C1 segment of cervical spinal cord (tissue), 14 donors: ENCODE measurements at places on chromosomes 1 and 21.
A peak's percentile ranks its signal among the peaks of the same experiment; 100 is the strongest.

DNA sequence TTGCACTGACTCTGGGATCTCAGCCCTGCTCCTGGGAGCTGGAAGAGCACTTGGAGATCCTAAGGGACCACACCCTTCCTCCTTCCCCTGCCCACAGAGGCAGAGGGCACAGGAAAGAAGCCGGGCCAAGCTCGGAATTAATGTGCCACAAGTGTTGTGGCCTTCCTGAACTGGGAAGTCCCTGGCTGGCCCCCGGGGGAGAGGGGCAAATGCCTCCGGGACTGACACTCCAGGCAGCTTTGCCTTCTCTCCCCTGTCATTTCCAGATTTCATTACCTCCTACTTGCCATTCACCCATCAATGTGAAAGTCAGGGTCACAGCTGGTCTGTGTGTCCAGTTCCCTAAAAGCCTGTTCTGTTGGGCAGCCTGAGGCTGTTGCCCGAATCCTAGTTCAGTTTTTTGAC lies 21.7 kb downstream of the SESN2 start:
- DNase-seq, result no peak

GRCh38 chr1:93434987-93435386 lies 12.9 kb upstream of the FNBP1L start:
- no peak for DNase-seq

DNA sequence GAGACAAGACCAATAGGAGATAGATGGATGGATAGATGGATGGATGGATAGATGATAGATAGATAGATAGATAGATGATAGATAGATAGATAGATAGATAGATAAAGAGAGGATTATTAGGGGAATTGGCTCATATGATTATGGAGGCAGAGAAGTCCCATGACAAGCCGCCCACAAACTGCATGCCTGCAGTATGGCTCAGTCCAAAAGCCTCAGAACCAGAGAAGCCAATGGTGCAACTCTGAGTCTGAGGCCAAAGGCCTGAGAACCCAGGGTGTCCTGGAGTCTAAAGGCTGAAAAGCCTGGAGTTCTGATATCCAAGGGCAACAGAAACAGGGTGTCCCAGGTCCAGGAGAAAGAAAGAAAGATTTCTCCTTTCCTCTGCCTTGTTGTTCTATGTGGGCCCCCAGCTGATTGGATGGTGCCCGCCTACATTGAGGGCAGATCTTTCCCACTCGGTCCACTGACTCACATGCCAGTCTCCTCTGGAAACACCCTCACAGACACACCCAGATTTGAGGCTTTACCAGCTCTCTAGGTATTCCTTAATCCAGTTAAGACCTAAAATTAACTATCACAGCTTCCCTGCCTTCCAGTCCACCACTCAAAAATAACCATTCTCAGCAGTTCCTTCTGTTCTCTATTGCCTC lies 39.6 kb upstream of the IRF2BP2 start:
- no peak for DNase-seq

- DNase-seq, result no peak
These were observed 57.2 kb upstream of the ANGPTL1 start for GRCh38 chr1:178928041-178928440.

GRCh38 chr1:180248176-180248575 lies 18.1 kb downstream of the LHX4 start:
- no peak for DNase-seq

DNA sequence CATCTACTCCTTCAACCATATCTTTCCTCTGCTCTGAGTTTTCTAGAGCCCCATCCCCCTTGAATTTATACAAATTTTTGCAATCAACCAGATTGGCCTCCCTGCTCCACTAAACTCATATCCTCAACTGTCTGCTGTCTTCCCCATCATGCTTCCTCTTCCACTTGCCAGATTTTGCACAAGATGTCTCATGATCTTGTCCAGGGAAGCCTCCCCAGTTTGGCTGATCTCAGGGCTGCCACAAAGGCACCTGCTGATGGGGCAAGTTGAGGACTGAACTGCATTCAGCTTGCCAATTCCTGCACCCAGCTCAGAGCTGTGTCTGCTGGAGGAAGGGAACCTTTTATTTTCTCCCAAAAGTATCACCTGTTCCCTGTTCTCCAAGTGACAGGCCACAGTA lies 3.9 kb upstream of the KCNJ9 start:
- no peak for DNase-seq

GRCh38 chr1:193104502-193104906 lies 710 bp downstream of the GLRX2 start:
- DNase-seq, result peak; percentile 50

DNA sequence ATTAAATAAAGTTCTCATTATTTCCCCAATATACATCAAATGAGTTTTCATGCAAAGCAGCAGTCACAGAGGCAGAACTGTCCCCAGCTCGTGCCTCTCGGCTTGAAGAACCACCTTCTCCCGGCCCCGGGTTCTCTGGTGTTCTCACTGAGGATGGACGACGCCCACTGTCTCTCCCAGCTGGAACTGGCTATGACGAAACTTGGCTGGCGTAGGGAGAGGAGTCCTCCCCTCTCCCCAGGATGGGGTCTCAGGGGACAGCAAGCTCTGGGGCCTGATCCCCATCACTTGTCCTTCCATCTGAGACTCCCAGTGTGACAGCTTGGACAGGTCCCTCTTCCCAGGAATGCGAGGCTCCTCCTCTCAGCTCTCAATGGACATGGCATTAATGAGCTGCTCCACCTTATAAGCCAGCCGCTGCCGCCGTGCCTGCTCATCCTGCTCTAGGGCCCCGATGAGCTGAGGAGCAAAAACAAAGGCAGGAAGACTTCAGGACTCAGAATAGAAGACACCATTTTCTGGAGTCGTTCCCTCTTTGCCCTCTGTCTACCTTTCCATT lies 116.0 kb upstream of the CD34 start:
- no peak for DNase-seq

- DNase-seq, result no peak
These were observed 188.0 kb upstream of the L1TD1 start for GRCh38 chr1:62006690-62007089.

GRCh38 chr1:19010503-19010902 lies 54.0 kb upstream of the IFFO2 start:
- DNase-seq, result no peak

GRCh38 chr21:46559291-46559983 lies 45.4 kb downstream of the S100B start:
- no peak for DNase-seq

DNA sequence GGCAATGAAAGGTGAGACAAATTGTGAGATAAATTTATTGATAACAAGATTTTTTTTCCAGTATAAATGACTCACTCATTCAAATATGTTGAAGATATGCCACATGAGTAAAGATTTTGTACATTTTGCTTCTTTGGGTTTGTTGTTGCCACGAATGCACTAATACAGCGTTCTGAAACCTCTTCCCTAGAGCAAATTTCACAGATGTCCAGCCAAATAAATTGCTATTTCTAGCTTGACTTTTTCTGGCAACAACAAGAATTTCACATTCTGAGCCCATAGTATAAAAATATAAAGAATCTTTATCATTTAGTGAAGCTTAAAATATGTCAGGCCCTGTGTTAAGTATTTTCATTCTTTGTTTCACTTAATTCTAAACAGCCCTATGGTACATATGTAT lies 114.5 kb upstream of the COL24A1 start:
- no peak for DNase-seq

DNA sequence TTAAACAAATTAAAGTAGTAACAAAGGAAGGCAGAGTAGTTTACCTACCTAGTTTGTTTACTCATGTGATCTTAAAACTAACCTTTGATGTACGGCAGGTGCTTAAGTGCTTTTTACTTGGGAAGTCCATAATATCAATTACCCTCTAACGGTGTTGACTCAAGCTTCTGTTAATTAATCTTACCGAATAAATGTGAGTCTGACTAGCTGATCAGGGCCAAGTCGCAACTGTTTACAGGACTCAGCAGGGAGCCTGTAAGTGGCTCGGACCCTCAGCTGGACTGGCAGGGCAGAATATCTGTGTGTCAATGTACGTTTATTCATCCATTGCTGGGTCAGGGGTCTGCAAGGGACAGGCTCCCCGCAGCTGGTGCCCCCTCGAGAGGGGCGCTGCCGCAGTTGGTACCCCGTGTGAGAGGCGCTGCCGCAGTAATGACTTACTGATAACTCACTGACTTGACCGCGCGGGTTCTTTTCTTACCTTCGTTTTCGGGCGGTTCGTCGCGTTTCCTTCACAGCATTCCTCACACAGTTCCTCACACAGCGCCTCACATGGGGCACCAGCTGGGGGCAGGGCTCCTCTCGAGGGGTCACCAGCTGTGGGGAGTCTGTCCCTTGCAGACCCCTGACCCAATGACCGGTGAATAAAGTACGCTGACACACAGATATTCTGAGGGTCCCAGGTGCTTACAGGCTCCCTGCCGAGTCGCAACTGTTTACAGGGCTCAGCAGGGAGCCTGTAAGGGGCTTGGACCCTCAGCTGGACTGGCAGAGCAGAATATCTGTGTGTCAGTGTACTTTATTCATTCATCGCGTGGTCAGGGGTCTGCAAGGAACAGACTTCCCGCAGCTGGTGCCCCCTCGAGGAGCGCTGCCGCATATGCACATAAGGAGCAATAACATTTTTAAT lies 3.0 kb downstream of the FMO1 start:
- DNase-seq, result no peak

DNA sequence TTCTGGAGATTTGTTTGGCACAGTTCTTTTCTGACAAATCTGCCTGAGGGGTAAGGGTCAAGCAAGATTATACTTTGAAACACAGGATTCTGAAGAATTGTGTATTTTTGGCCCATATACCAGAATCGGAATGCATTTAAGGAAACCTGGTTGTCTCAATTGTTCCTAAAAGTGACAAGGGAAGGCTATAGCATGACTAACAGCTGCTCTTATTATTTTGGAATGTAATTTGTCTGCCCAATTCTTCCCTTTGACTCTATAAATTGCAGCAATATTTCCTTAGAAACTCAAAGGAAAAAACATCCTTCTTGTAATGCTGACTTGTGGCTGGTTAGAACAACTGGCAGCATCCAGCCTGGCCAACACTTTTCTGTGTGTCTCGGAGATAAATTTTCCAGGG lies 15.8 kb upstream of the VCAM1 start:
- no peak for DNase-seq

DNA sequence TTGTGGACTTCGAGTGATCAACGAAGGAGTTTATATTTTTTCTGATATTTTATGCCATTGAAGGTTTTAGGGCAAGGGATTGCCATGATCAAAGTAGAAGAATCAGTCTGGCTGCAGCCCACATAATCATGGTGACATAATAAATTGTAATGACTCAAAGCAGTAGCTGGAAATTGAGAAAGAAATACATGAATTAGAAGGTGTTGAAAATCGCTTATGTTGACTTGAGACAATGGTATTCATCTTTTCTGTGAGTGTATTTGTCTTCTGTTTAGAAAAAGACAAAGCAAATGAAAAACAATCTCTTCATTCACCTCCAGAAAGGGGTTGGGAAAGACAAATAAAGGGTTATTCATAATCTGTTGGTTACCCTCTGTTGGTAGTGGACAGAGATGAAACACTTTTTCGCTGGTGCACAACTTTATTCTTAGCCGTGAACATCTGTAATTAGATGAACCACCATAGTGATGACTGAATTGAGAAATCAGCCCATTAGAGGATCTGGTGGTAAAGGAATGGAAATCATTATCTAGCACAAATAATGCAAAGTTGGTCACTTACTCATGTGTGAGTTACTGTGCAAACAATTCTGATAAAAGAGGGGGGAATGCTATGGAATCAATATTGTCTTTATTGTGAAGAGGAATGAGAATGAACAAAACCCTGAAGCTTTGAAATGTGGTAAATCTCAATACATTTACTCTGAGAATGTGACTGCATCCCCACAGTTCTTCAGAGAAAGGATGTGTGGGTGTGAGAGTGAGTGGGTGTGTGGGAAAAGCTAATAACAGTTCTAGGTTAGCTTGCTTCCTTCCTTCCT lies 121.8 kb downstream of the NTNG1 start:
- DNase-seq, result no peak

- DNase-seq, result no peak
These were observed 611 bp upstream of the PIK3C2B start for GRCh38 chr1:204495078-204495753.

DNA sequence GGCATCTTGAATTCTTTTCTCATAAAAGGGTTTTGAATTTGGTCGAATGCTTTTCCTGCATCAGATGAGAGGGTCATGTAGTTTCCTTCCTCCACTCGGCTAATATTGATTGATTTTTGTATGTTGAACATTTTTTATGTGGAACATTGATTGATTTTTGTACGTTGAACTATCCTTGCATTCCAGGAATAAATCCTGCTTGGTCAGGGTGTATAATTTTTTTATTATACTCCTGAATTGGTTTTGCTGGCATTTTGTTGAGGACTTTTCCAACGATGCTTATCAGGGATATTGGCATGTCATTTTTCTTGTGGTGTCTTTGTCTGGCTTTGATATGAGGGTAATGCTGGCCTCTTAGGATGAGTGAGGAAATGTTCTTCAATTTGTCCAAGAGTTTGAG lies 8.5 kb downstream of the TMEM240 start:
- DNase-seq, result no peak

- no peak for DNase-seq
These were observed 11.4 kb upstream of the ZSCAN20 start for GRCh38 chr1:33460947-33461629.

- no peak for DNase-seq
These were observed 2.0 kb downstream of the SERINC2 start for GRCh38 chr1:31414980-31415370.

- peak; percentile 78 for DNase-seq
These were observed 71.0 kb downstream of the CD46 start for GRCh38 chr1:207822602-207823451.

GRCh38 chr1:180236698-180237509 lies 6.8 kb downstream of the LHX4 start:
- no peak for DNase-seq

DNA sequence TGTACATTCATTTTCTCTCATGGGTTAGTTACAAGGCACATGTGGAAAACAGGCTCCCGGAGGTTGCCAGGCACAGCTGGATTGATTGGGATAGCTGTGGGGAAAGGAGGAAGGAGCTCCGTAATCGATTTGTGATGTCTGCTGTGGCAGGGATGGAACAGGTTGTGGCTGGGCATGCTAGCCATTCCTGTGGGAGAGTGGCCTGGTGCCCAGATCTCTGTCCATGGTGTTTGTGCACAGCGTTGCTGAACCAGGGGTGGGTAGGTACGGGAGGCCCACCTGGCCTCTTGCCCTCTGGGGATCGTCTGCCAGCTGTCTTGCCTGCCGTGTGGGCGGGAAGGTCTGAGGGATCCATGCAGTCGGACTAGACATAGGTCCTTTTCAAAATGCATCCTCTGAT lies 302.8 kb upstream of the VAMP3 start:
- DNase-seq, result no peak

GRCh38 chr1:186042230-186042629 lies 308.0 kb downstream of the HMCN1 start:
- no peak for DNase-seq

DNA sequence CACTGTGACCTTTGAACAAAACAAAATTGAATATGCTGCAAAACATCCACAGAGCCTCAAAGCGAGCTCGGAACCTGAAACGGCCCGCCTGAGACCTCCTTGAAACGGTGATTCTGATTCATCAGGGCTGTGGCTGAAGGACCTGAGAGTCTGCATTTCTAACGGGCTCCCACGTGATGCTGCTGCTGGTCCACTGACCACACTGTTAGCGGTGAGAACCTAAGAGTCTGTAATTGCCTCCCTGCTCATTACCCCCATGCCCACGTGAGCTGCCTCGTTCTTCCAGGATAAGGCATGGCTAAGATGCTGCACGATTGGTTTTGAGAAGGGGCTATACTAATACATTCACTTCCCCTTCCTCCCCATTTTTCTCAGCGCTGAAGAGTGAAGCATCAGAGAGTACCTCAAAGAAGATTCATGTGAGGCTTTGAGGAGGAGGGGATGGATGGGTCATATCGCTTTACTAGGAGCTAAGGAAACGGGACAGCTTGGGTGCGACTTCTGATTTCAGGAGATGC lies 9.7 kb downstream of the TLR5 start:
- no peak for DNase-seq

- DNase-seq, result no peak
These were observed 5.2 kb upstream of the FTCD start for GRCh38 chr21:46160657-46160906.
